ENCODE measurements at places on chromosomes 1 and 21.

GRCh38 chr1:174322202-174322862 lies 125.4 kb upstream of the GPR52 start:
- DNase-seq = no peak

GRCh38 chr21:25639551-25640201 lies 618 bp downstream of the JAM2 start:
- peak; percentile 74 for DNase-seq

- no peak for DNase-seq
Measured at GRCh38 chr1:46554597-46555381, 3.3 kb upstream of the KNCN start.

GRCh38 chr1:38183096-38183495 lies 136.5 kb upstream of the POU3F1 start:
- no peak for DNase-seq

- no peak for DNase-seq
Measured at GRCh38 chr1:34842952-34843371, 16.6 kb downstream of the SMIM12 start.

DNA sequence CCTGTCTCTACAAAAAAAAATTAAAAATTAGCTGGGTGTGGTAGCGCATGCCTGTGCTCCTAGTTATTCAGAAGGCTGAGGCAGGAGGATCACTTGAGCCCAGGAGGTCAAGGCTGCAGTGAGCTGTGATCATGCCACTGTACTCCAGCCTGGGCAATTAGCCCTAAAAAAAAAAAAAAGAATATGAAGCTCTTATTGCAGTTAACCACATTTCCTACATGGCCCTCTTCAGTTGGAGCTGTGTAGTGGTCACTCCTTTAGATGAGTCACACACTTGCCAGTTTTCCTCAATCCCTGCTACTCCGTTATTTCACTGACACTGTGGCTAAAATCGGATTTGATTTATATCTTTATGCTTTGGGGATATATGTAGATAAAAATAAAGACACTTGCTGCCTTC lies 11.8 kb downstream of the NFYC start:
- no peak for DNase-seq

DNA sequence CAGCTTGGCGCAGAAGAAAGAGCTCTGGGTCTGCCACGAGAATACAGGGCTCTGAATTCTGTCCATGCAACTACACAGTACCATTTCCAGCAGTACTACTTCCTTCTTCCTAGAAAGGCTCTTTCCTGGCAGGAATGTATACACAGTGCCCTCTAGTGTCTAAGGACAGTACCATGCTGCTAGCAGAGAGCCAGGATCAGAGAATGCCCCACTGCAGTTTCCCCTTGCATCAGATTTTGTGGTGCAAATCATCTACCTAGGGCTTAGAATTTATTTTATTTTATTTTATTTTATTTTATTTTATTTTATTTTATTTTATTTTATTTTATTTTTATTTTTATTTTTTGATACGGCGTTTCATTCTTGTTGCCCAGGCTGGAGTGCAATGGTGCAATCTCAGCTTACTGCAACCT lies 50.8 kb downstream of the PAX7 start:
- peak; percentile 68 for DNase-seq

DNA sequence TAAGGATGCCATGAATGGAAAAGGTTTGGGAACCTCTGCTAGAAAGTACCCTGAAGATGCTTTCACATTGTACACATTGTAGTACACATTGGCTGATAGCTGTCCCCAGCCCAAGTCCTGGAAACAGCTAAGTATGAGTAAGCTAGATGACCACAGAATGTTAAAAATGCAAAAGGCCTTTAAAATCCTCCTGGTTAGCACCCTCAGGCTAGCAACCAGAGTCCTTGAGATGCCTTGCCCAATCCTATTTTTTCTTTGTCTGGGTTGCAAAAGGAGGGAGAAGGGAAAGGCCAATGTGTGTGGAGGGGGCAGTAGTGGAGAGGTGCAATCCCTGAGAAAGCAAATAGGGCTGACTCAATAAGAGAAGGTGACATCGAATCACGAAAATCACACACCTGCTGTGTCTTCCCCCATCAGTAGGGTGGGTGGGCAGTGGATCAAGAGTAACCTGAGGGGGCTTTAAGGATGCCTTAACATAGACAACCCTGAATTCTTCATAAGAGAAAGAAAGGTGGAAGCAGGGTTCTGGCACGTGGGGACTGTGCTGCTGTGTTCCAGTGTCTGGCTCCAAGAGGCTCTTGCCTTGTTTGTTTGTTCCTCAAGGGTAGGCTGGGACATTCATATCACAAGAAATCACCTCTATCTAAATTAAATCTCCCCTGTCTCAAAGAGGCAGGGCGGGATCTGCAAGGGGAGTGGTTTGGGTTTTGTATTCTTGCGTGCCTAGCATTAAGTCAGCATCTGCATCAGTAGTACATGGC lies 266.2 kb upstream of the PLXNA2 start:
- DNase-seq = no peak

DNA sequence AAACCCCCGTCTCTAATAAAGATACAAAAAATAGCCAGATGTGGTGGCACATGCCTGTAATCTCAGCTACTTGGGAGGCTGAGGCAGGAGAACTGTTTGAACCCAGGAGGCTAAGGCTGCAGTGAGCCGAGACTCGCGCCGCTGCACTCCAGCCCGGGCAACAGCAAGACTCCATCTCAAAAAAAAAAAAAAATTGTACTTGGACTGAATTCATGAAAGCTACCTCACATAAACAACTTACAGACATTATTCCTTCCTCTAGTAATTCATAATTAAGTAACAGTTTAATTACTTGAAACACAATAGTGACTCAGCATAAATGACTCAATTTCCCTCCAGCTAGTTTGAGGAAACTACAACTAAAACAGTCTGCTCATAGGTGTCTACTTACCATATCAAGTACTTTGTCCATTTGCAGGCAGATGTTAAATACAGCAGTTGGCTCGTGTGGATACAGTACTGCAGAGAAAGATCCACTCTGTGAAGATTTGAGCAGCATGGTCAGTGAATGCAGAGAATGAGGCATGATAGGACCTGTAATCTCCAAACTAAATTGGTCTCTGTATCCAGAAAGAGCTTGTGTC lies 9.4 kb downstream of the DONSON start:
- no peak for DNase-seq

- no peak for DNase-seq
Measured at GRCh38 chr1:117013309-117013858, 11.8 kb downstream of the CD101 start.

DNA sequence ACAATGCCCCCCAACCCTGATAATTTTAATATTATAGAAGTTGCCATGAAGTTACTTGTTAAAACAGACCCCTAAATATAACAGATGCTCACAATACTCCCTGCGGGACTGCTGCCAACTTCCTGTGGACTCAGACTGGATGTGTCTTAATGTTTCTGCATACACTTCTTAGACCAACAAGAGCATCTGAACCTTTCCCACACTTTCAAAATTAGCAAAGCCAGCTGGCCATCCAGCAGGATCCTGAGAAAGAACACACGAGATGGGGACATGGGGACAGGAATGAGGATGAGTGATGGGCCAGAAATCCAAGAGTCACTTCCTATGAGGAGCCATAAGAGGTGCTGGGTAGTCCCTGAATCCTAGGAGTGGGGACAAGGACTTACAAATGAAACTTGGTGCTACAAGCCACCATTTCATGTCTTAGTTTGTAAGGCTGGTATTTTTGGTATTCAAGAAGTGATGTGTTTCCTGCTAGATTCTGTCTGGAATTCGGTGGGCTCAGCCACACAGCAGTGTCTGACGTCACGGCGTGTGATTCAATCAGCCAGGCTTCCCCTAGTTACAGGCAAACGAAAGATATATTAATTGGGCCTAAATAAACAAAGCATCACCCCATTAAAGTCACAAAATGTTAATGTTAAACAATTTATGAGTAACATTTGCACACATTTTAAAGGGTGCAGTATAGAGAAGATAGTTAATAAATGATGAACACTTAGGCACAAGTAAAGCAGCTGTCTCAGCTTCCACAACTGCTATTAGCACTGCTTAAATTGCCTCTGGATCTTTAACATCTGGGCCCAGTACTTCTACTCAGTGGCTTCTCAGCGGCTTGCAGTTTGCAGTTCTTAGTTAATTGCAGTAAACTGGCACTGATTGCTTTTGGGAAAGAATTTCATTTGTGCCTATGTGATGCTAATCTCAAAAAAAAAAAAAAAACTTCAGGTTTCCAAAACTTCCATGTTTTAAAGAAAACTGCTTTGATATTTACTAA lies 41.2 kb upstream of the RGS8 start:
- DNase-seq = no peak

DNA sequence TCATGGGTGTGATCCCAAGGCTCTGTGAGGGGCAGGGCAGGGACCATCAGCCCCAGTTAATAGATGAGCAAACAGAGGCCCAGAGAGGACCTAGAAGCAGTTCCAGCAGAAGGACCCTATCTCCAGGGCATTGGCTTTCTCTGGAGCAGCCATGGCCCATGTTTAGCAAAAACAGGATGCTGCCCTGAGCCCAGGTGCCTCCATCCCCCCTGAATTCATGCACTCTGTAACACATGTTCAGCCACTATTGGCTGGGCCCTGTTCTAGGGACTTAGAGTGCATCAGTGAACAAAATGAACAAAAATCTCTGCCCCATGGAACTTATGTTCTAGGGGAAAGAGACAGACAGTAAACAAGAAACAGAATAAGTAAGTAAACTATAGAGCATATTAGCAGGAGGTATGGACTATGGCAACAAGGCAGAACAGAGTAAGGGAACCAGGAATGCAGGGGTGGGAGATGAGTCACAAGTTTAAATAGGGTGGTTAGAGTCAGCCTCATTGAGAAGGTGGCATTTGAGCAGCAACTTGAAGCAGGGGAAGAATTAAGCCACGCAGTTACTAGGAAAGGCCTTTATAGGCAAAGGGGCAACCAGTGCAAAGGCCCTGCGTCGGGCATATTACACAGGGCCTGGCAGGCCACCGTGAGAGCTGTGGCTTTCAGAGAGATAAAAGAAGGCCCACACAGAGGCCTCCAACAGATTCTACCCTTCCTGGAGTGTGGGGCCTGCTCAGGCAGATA lies 185.9 kb upstream of the EDN2 start:
- DNase-seq = no peak

DNA sequence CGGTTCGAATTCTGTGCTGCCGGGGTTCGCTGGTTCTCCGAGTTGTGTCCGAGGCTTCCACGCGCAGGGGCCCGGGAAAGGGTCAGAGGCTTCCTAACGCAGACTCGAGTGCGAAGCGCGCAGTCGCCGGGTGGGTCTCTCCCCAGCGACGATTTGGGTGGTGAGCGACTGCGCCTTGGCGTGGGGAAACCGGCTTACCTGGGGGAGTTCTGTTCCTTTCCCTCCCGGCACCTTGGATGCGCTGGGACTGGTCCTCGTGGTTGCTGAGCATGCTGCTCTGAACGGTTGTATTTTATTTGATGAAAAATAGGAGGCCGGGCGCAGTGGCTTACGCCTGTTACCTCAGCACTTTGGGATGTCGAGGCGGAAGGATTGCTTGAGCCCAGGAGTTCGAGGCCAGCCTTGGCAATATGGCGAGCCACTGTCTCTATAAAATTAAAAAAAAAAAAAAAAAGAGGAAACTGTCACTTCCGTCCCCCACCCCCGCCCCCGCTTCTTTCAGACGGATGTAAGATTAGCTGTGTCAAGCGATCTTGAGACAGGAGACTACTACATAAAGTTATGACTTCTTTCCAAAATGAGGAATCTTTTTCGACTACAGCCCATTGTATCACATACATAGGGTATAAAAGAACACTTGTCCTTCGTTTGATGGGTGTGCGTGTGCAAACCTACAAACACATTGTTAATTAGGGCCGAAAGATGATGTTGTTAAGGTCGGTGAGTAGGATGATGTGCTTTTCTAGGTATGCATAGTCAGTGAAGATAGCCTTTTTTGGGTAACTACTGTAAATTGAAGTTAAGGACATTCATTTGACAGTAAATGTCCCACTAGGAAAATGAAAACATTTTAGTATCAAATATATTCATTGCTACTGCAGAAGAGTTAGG lies at the start of gene CCDC18:
Gene CCDC18, plus strand, starts transcription at position 2 of the 891 bp plus-strand sequence. CDS start 2,638 bp downstream, outside the sequence.
- DNase-seq = peak; percentile 58

DNA sequence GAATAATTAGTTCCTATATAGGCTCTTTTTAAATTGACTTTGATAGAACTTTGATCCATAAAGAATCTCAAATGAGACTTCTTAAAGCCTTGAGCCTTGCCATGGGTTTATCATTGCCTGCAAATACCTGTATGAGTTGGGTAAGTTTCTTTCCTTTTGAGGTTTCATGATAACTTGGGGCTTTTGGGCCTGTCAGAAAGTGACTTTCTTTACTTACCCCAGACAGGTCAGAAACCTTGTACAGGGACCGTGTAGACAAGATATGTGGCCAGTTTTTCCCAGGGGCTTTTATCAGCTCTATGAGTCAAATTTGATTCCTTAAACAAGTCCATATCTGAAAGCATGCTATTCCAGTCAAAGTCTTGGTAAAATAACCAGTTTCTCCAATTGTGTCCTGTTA lies 17.3 kb downstream of the KCTD3 start:
- no peak for DNase-seq

- DNase-seq = no peak
Measured at GRCh38 chr1:28173151-28173979, 3.1 kb downstream of the PTAFR start.

DNA sequence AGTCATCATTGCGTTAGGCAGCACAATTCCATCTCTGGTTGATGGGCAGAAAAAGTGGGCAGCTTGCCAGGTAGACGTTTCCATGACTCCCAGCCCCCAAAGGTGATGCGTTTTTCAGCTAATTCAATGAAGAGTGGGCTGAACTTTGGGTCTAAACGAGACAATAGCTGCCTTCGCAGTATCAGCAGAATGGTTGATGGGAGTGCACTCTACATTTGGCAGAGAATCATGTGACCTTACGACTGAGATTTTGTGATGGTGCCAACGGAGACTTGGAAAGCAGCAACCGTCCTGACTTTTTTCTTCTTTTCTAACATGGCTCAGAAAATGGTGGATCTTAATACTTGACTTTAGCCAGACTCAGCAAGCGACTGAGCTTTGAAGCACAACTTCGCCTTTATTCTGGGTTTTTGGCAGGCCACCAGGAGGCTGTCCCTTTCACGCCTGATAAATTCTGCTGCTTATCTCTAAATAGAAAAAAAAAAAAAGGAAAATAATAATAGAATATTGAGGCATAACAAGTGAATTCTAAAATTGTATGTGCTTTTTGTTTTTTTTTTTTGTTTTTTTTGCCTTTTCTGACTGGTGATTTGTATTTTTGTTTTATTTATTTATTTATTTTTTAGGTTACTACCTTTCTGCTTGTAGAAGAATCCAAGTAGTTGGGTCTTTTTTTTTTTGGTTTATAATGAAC lies 804.8 kb downstream of the USP25 start:
- DNase-seq = peak; percentile 40

DNA sequence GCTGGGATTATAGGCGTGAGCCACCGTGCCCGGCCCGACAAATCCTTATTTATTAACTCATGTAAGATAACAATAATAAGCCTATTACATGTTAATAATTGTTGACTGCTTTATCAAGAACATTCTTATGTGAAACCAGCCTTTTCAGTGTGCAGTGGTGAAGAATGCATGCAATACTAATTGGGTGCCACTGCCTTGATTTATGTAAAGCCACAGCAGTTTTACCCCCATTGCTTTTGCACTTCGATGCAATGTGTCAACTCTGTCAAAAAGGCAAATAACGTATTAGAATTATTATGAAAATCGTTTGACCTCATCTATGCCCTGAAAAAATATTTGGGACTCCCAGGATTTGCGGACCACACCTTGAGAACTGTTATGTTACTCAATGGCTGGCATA lies 18.3 kb downstream of the NPR1 start:
- no peak for DNase-seq
